ENCODE measurements at places on chromosomes 4 and X.

- DNase-seq: no peak
Measured at GRCh38 chr4:53432528-53433424, 55.3 kb downstream of the FIP1L1 start.

- DNase-seq: no peak
Measured at GRCh38 chr4:38985410-38986100, 46.7 kb downstream of the TMEM156 start.

GRCh38 chrX:10195425-10195824 is 38.6 kb downstream of the CLCN4 start:
- DNase-seq: no peak

GRCh38 chr4:65635051-65635821 is 35.1 kb downstream of the EPHA5 start:
- no peak for DNase-seq

- DNase-seq: no peak
Measured at GRCh38 chrX:69615342-69615741, 571 bp upstream of the EDA start.

GRCh38 chrX:8749697-8750096 is 17.8 kb upstream of the ANOS1 start:
- DNase-seq: no peak

- no peak for DNase-seq
Measured at GRCh38 chr4:109077505-109077904, 225.0 kb downstream of the COL25A1 start.

DNA sequence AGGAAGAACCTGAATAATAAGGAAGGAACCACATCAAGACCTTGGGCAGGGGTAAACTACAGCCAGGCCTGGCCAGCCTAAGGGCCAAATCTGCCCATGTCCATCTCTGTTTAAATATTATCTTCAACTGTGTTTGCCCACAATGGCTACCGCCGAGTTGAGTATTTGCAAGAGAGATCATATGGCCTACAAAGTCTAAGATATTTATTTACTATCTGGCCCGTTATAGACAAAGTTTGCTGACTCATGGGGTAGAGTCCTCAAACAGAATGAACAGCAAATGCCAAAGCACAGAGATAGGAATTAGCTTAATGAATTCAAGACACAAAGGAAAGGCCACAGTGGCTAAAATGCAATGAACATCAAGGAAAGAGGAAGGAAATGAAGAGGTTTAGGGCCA is 44.8 kb downstream of the RPS6KA3 start:
- DNase-seq: no peak

DNA sequence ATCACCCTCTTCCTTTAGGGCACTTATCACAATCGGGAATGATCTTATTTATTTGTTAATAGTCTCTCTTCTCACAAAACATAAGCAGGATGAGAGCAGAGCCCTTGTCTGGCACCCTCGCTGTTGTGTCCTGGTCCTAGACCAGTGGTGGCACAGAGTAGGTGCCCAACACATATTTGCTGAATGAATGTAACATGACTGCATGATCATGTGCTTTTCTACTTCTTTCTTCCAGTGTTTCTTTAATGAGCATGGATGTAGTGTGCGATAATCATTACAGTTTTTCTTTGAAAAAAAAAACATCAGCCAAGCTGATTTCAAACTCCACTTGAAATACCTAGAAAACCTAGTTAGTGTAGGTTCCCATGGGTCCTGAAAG is 164.1 kb downstream of the CHIC2 start:
- DNase-seq: no peak

- no peak for DNase-seq
Measured at GRCh38 chr4:47668810-47669408, 169.0 kb downstream of the CORIN start.

DNA sequence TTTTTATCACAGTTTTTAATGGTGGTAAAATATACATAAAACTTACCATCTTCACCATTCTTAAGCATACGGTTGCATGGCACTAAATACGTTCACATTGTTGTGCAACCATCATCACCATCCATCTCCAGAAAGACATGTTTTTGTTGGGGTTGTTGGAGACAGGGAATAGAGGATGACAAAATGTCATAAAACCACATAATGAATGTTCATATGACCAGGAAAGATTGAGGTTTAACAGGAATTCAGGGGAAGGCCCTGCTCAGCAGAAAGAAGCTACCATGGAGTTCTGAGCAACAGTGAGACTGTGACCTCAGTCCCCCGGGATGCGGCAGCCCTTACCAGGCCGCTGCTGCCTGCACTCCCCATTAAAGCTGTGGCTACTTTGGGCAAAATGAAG is 63.9 kb upstream of the TRIM2 start:
- DNase-seq: no peak

- no peak for DNase-seq
Measured at GRCh38 chr4:170949084-170949483, 859.3 kb upstream of the AADAT start.

DNA sequence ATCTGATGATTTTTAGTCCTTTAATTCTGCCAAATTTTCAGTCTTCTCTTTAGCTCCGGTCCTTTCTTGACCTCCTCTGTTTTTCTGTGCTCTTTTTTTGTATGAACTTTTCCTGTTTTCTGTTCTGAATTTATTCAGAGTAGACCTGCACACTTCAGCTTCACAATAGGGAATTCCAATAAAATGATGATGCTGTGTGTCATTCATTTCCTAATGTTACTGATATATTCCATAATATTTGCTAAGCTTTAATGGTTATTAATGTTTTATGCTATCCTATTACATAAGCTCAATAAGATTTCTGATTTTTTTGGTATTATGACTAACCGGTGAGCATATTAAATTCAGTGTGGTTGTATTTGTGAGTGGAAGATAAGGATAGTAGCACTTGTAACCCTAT is 13.9 kb upstream of the MAD2L1 start:
- DNase-seq: no peak

DNA sequence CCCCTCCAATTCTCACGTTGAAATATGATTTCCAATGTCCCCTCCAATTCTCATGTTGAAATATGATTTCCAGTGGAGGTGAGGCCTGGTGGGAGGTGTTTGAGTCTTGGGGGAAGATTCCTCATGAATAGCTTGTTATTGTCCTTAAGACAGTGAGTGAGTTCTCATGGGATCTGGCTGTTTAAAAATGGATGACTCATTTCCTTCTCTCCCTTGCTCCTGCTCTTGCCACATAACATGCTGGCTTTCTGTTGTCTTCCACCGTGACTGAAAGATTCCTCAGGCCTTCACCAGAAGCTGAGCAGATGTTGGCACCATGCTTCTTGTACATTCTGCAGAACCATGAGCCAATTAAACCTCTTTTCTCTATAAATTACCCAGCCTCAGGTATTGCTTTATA is 346.8 kb upstream of the TECRL start:
- DNase-seq: no peak
